ENCODE measurements at places on chromosomes 1 and 21.

GRCh38 chr1:180961622-180962021 is 48.9 kb downstream of the KIAA1614 start:
- DNase-seq = no peak

GRCh38 chr1:178536329-178536728 is 23.4 kb downstream of the TEX35 start:
- no peak for DNase-seq

GRCh38 chr1:93798291-93798690 is 80.7 kb downstream of the DNTTIP2 start:
- no peak for DNase-seq

GRCh38 chr1:63073309-63074306 is 248.8 kb upstream of the FOXD3 start:
- DNase-seq = no peak

DNA sequence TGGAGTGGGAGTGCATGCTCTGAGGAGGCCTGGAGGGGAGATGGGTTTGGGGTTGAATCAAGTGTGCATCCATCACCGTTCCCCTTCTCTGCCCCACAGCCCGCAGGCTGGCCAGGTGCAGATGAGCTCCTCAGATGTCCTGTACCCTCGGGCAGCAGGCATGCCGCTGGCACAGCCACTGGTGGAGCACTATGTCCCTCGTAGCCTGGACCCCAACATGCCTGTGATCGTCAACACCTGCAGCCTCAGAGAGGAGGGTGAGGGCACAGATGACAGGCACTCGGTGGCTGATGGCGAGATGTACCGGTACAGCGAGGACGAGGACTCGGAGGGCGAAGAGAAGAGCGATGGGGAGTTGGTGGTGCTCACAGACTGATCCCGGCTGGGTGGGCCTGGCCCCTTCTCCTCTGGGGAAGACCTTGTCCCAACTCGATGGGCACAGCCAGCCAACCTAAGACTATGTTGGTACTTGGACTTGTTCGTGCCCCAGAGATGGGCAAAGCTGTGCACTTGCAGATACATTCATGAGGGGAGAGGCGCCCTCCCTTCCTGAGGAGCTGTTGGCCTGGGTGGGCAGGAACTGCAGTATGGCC is 26.0 kb downstream of the ETNK2 start:
- DNase-seq = no peak

Data from posterior vena cava (tissue), 2 donors.